CD4-positive, alpha-beta T cell treated with Interleukin-4 for 4 hours (primary cell): ENCODE measurements at places on chromosomes 3 and 15.

GRCh38 chr15:36810656-36811449 is 231.4 kb downstream of the CDIN1 start:
- DNase-seq = no peak

GRCh38 chr15:28947221-28947674 is 61.5 kb downstream of the APBA2 start:
- DNase-seq = no peak

GRCh38 chr3:42545284-42545900 is 36.4 kb downstream of the SEC22C start:
- DNase-seq = no peak

DNA sequence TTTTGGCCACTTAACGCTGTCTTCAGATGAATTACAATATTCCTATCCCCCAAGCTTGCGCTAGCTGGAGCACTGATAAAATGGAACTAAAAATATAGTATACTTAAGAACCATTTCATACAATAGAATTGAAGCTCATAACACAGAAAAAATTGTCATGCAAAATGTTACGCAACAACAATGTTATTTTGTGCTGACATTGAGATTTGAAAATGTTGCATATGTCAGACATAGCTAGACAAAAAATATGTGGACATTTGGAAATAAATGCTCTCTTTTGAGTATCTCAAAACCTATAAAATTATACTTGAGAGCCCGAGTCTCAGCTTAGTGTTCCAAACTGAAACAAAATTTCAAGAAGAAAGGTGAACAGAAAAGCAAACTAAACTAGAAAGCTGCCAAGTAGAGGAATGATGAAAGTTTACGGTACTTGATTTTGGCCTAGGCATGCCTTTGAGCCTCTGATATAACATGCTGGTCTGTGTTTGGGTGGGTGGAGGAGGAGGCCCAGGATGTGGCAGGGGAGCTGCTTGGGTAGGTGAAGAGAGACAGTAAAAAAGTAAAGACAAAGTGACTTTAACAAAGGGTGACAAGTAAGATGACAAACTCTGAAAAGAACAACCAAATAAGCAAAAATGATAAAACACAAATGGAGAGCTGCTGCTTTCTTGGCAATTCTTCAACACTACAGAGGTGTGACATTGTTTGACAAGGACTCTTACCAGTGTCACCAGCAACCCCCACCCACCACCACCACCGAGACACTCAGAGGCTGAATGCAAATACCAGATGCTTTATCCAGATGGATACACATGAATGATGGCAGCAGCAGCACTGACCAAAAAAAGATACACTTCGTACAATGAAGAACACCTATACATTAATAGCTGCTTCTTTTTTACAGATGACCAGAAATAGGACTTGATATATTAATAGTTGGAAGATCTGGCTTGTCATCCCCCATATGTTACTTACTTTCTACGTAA is 129.3 kb upstream of the FEZF2 start:
- no peak for DNase-seq

DNA sequence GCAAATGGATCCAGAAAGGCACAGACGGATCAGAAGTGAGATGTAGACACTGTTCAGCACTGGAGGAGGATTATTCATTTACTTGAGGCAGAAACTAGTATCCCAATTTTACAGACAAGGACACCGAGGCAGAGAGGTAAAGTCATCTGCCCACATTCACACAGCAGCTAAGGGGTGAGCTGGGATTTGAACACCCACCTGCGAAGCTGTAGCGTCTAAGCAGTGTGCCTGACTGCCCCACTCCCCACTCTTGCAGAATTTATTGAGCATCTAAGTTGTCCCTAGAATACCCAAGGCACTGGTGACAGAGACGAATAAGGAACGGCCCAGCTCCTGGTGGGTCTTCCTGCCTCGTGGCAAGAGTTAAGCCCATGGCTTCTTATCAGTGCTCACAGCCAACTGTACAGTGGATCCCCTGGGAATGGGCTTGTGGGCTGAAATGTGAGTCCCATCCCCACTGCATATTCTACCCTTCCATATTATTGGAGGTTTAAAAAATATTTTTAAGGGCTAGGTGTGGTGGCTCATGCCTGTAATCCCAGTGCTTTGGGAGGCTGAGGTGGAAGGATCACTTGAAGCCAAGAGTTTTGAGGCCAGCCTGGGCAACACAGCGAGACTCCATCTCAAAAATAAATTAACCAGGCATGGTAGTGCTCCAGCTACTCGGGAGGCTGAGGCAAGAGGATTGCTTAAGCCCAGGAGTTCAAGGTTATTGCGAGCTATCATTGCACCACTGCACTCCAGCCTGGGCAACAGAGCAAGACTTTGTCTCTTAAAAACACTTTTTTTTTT is 77.6 kb downstream of the IQSEC1 start:
- no peak for DNase-seq
